ENCODE measurements at places on chromosomes 6 and 20.

DNA sequence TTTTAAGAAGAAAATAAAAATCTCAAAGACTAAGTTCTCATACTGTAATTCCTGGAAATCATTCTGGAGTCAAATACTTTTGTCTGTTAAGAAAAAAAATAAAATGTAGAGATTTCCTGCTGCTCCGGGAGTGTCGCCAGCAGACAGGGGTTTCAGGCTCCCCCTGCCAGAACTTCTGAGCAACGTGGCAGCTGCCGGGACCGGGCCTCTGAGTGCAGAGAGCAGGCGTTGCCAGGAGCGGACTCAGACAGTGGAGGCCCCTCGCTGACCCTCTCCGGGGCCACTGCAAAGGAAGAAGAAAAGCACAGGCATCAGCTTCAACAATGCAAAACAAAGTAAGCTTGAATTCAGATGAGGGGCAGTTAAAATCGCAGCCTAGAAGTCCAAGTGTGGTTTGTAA lies 95.5 kb downstream of the THBS2 start:
- peak; percentile 71 for DNase-seq

GRCh38 chr20:59976156-59976782 lies 18.0 kb downstream of the CDH26 start:
- DNase-seq = no peak

DNA sequence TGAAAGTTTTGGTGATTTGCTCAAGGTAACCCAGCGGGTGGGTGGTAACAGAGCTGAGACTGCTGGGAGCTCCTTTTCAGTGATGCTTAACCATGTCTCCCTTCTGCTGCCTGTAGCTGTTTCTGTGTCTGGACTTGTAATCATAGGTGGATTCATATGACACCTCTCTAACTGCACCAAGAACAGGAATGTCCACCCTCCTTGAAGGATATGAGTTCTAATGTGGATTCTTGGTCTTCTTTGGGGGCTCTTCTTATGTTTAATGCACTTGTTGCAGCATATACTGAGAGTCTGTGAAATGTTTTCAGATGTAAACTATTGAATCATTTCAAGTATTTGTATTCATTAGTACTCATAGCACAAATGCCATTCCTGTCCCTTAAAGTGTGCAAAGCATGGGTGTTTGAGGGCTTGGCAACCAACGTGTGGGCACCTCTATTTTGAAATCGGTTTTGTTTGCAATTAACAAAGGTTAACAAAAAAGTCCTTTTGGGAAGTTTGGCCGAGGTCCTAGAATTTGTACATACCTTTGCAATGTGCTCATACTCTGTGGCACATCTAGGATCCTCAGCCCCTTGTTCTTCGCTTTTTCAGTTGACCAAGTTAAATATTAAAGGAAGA lies 138.0 kb downstream of the SOX4 start:
- no peak for DNase-seq

DNA sequence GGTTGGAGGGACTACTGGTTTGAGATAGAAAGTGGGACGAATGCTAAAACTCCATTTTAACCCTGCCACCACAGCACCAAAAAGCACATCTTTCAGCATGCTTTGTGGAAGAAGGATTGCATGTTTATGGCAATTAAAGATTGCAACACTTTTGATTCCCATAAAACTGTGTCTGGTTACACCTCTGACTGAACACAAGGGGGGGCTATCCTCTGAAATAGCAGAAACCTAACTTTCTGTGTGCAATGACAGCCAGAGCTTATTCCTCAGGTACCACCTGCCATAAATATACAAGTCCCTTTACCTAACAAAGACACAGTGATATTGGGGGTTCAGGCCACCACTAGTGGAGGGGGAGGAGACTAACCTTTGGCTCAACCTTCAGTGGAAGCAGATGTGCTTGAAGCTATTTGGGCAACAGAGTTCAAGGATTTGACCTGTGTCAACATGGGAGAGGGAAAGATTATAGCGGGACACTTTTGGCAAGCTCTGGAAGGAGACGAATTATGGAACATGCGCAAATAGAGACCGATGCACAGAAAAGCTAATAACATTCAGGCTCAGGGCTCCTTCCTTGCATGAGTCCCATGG lies 9.6 kb upstream of the PLG start:
- DNase-seq = no peak

GRCh38 chr6:142353690-142354089 lies 51.9 kb downstream of the ADGRG6 start:
- DNase-seq = no peak

GRCh38 chr6:39984051-39984450 lies 49.8 kb upstream of the MOCS1 start:
- no peak for DNase-seq

DNA sequence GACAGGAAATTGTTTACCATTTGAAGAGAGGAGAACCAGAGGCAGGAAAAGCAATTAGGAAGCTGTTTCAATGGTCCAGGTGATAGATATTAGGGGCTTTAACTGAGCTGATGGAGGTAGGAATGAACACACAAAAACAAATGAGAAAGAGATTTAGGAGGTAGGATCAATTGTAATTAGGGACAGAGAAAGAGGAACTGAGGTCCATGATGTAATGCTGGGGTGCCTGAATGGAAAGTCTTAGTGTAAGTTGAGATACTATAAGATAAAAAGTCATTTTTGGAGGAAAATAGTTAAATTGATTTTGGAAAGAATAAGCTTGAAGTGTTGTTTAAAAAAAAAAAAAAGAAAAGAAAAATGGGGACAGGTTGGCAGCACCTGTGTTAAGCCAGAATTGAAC lies 58.5 kb upstream of the B3GAT2 start:
- DNase-seq = no peak

DNA sequence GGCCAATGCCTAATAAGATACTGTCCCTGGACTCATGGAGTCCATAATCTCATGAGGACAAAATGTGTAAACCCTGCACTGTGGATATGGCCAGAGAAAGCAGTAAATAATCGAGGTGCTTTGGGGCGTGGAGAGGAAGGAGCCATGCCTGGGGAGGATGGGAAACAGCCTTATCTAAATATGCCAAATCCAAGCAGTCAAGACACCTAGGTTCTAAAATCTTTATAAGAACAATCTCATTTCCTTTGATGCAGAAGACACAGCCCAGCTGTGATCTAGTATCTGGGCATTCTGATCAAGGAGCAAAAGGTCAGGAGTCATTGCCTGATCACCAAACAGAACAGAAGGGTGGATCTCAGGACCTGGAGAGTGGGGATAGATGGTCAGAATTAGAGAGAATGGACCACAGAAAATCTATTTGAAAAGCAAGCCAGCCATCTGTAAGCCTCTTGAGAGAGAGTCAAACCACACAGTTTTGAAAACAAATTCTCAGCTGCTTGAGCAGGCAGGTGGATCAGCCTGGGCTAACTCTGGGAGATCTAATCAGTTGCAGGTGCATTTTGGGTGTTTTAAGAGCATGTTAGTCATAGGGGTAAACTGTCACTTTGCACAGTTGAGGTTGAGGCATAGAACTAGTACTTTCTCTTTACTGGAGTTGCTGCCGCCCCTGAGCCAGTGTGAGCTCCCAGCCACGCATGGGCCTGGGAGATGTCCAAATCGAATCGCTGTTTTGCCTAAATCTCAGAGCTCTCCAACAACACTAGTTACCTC lies 130.8 kb upstream of the TNFAIP3 start:
- DNase-seq = no peak
